Activated T-helper 1 cell treated with anti-CD3 and anti-CD28 coated beads, Interleukin-2, amount 50 U/mL, for 16 hours (primary cell): ENCODE measurements at places on chromosomes 2 and 18.

- DNase-seq: no peak
Observed at GRCh38 chr2:23485841-23486683, 101.1 kb downstream of the KLHL29 start.

DNA sequence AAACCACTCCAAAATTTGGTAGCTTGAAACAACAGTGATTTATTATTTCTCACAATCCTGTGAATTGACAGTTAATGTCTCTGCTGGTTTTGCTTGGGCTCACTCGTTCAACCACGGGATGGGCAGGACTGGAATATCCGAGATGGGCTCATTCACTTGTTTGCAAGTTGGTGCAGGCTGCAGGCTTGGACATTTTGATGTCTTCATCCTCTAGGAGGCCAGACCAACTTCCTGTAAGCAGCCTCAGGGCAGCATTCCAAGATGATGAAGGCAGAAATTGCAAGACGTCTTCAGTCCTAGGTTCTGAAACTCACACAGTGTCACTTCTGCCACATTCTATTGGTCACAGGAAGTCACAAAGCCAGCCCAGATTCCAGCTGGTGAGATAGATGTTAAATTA is 47.1 kb downstream of the GPR39 start:
- no peak for DNase-seq

DNA sequence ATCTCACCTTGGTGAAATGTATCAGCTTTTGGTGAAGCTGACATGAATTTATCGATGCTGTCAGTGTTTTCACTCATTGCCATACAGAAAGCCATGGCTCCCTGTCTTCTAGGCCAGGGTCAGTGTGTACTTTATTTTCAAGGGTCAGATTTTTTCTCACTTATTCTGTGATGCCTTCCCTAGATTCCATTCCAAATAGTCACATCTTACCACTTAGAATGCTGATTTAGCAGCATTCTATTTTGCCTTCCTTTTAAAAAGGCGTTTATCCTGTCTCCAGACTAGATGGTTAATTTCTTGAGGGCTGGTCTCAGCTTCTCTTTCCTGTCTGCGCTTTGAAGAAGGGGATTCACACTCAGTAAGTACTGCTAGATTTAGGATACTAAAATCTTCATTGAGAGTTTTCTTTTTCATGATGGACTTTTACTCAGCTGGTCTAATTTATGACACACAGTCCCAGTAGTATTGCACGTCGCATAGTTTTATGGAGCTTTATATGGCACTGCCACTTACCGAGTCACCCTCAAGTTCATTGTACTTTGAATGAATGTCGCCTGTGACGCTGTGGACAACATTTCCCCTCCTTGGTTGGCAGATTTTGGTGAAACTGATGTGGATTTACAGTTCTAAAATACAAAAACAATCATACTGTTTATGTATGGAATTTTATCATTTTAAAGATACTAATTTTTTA is 194.0 kb downstream of the ZNF407 start:
- no peak for DNase-seq

DNA sequence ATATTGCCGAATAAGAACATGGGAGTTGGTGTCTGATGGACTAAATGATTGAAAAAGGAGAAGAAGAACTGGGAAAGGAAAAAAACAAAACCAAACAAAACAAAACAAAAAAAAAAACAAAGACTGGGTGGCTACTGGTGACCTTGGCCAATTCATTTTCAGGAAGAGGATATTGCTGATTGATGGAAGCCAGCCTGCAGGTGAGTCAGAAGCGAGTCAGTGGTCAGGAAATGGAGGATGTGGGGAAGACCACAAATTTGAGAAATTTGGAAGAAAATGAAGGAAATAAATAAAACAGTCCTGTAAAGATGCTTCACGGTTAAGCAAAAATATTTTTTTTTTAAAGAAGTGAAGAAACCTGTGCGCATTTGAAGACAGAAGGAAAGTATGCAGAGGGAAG is 296.9 kb downstream of the ZNF521 start:
- DNase-seq: no peak

- DNase-seq: no peak
Observed at GRCh38 chr2:44452069-44452583, 90.4 kb downstream of the CAMKMT start.

GRCh38 chr2:200451511-200451910 is 58.4 kb downstream of the KCTD18 start:
- no peak for DNase-seq
